ENCODE measurements at places on chromosomes 3 and 15.

DNA sequence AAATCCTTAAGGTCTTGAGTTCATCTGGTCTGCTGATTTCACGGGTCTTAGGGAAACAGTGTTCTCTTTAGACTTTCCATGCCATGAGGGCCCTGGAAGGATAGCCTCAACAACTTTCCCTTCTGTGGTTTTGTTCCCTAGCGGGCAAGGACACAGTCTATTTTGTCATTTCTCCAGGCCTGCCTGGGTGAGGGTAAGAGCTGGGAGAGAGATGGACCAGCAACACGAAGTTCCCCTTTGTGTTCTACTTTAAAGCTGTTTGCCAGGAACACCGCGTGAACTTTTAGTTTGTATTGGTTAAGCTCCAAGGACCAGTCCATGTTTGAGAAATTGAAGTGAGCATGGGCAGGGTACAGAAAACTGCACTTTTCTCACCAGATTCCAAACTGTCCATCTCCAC lies 20.9 kb downstream of the ST3GAL6 start:
- peak; percentile 59 for DNase-seq

- DNase-seq = no peak
Measured at GRCh38 chr15:79065706-79066376, 24.7 kb downstream of the RASGRF1 start.

DNA sequence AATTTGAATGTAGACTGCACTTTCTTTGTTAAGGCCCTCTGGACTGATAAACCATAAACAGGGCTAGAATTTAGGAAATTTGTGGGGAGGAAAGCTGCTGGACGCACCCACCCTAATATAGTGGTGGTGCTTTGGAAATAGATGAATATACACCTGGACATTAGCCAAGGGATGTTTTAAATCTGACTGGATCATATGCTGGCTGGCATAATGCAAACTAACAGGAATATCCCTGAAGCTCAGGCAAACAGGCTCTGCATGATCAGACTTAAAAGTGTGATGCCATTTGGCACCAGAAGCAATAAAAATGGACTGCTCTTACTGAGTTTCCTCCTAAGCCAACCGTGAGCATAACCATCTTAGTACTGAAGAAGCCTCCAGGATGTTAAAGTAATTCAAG lies 465.8 kb upstream of the ROBO1 start:
- DNase-seq = no peak

- DNase-seq = no peak
Measured at GRCh38 chr3:140954576-140954975, 12.9 kb downstream of the SLC25A36 start.

DNA sequence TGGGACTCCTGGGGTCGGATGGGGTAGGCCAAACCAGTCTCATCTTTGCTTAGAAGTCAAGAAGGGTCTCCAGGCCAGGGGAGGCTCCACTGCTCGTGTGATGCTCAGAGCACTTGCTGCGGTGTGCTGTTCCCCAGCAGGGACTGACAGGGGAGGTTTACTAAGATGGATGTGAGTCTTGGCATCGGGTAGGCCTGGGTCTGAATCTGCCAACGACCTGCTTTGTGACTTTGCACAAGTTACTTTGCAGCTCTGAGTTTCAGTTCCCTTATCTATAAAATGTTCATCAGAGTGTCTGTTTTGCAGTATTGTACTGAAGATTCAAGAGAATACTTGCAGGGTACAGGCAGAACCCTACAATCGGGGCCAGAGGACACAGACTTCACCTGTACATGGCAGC lies 17.3 kb upstream of the CDCP1 start:
- no peak for DNase-seq

DNA sequence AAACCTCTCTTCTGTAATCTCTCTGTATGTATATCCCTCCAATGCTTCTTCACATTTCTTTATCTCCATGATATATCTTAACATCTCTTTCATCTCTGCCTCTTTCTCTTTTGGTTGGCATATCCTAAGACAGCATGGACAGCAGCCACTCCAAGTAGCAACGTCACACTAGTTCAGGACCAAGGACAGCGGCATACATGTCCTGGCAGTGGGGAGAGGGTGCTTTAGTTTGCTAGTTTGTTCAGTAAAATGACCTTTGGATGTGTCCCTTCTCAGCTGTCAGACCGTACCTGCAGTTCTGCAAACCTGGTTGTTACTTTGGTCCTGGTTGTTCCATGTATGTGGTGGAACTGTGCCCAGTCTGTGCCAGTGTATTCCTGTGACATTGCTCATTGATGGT lies 225.6 kb upstream of the ROPN1 start:
- peak; percentile 91 for DNase-seq

DNA sequence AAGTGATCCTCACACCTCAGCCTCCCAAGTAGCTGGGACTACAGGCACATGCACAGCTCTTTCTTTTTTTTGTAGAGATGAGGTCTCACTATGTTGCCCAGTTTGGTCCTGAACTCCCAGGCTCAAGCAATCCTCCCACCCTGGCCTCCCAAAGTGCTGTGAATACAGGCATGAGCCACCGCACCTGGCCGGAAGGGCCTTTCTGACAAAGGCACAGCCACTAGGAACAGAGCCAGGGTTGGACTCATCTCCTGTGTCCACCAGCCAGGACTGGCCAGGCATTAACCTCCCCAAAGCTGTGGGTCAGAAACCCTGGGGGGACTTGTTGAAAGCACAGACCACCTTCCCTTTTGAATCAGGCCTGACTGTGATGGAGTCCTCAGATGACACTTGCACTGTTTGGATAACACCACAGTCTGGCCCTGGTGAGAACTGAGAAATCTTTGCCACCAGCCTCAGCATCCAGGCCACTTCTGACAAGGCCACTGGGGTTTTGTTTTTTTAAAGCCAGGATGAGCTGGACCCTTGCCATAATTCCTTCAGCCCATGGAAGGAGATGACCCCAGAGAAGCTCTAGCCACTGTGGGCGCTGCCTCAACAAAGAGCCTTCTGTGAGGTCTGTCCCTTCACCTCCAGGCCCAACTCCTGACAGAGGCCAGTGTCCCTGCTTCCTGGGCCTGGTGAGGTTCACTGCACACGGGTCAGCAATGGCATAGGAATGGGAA lies 4.8 kb downstream of the TKT start:
- DNase-seq = no peak

- DNase-seq = no peak
Measured at GRCh38 chr3:28850186-28850585, 430.7 kb upstream of the RBMS3 start.

DNA sequence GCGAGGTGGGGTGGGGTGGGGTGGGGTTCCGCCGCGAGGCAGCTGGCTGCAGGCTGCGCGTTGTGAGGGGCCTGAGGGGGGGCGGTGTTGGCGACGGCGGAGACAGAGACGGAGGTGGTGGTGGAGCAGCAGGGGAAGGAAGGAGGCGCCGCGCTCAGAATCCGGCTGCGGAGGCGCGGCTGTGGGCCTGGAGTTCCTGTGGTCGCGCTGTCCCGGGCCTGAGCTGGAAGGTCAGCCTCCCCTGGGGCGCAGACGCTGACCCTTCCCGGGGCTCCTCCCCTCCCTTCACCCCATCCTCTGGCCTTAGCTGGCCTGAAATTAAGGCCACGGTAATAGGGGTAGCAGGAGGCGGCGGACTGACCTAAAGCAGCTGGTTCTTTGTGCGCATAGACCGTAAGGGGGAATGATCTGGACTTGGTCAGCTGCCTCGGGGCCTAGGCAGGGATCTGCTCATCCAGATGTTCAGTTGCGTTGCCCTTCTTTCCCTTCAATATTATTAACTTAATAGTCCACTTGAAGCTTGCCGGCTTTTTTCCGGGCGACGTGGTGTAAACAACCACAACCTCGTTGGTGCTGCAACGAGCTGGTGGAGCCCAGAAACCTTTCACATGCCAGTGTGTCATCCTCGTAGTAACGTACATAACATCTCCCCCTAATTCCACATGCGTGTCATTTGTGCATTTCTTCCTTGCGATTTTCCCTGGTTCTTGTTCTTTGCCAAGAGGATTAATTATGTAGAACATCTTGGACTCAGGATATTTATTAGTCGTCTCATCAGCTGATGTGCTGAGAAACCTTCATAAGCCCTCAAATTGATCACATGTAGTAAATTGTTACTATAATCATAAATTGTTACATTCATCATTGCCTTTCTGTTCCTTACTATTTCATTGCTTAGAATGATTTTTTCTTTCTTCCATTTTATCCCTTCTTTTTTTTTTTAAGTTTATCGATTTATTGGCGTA lies 626 bp downstream of the SEC62 start:
- DNase-seq = no peak

DNA sequence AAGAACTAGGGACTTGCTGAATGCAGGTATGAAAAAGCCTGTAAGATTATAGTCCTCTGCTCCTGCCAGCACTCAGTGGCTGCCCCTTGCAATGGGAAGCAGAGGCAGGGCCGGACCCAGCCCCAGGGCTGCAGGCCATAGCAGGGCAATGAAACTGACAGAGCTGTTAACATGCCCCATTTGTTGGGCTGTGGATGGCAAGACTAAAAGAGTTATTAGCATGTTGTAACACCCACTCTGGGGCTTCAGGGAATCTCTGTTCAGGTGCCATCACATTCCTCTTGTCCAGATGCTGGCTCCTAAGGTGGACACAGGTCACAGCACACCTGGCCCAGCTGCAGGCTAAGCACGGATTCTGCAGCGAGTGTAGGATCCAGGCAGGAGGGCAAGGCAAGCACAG lies 7.4 kb upstream of the OR5H2 start:
- no peak for DNase-seq

GRCh38 chr15:70266412-70267121 lies 168.8 kb upstream of the TLE3 start:
- peak; percentile 81 for DNase-seq

DNA sequence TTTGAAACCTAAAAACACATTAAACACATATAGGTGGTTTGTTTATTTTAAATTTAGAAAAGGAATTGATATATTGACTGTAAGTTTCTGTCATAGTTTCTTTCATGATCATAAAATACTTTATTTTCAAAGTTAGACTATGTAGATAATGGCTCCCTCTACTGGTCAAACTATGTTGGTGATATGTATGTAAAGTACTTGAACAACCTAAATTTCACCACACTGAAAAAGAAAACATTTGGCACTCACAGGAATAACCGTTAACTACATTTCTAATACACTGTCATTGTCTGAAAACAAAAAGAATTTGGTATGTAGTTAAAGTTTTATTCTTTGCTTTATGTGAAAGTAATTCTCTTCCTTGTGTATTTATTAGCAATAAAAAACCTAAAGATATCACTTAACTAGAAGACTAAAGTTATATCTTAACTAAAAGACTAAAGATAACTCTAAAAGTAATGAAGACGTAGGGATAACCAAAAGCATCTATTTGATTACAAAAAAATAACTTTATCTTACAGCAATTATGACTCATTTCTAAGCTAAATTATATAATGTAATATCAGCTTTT lies 427.5 kb downstream of the VGLL3 start:
- peak; percentile 61 for DNase-seq

DNA sequence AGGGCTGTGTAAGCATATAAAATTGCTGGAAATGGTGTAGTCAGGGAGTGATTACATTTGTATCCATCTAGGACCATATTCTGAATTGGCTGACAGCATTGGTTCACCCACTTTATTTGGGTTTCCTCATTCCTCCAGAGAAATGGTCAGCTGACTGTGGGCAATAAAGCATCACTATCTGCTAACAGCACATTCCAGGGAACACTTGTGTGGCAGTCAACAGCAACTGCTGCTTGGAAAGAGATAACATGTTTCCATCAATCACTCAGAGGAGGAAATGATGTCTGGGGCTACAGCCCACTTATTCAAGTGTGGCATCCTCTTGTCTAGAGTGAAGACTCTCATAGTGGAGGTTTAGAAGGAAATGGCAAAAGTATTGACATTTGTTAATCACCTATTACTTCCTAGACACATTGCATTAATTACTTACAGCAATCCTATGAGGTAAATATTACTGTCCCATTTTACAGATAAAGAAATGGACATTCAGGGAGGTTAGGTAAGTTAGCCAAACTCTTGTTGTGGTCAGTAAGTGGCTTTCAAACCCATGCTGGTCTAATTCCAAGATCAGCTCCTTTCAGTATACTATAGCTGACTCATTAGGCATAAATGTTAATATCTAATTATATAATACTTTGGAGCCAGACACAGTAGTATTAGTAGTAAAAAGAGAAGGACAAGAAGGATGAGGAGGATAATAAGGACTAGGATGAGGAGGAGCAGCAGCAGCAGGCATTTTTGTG lies 247.8 kb downstream of the ALCAM start:
- DNase-seq = no peak

DNA sequence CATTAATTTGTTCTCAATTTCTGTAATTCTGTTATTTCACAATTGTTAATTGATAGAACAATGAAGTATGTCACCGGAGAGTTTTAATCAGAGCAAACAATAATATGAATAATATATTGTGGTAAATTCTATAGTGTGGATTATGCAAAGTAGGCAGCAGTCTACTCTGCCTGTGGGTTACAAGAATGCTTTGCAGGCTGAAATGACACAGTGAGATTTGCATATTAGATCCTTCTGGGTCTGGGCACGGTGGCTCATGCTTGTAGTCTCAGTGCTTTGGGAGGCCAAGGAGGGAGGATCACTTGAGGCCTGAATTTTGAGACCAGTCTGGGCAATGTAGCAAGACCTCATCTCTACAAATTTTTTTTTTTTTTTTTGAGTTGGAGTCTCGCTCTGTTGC lies 12.5 kb downstream of the COPG1 start:
- no peak for DNase-seq

- DNase-seq = no peak
Measured at GRCh38 chr3:4593014-4593413, 99.9 kb downstream of the ITPR1 start.

DNA sequence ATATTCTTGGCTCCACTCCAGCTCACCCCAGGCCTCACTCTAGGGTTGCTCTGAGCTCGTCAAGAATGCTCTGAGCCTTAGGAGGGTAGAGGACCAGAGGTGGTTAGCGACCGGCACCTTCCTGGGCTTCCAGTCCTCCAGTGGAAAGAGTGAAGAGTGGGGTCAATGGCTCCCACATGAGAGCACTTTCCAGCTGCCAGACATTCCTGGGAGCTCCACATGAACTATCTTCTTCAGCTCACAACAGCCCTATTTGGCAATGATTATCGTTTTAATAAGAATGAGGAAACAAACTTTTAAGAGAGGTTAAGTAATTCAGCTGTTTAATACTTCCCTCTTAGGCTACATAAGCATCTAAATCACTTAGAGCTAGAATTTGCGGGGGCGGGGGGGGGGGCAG lies 139.3 kb downstream of the STT3B start:
- no peak for DNase-seq

- no peak for DNase-seq
Measured at GRCh38 chr3:72224804-72225509, 440.0 kb upstream of the PROK2 start.

DNA sequence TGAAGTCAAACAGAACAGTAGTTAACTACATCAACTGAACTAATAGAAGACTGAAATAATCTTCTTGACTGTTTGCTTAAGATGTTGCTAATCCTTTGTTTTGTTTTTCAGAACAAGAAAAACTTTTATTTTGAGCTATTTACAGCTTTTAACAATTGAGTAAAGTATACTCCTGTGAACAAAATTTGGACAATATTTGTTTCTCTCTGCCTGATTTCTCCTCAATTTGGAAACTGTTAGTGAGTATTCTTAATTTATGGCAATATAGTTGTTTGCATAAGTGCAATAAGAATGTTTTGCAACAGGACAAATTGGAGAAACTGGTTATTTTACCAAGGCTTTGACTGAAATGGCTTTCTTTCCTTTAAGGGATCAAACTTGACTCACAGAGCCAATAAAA lies 36.5 kb upstream of the ENTPD3 start:
- DNase-seq = no peak
